ENCODE measurements at places on chromosomes 1 and 21.

DNA sequence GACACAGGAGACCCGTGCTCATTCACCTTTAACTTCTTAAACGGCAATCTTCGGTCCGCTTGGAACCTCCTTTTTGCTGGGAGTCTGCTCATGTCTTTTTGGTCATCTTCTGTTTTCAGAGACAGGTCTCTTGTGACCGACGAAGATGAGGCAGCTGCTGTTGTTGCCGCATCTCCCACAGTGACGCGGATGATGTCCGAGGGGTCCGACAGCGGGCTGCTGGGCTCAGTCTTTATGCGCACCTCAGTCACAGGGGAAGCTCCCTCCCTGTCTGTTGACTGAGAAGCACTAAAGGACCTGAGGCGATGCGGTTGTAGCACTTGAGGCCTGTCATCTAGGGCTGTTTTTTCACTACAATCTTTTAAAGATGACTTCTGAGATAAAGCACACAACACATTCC, 17.6 kb downstream of the ZBTB21 start:
- DNase-seq: no peak

GRCh38 chr1:3410142-3410925, 44.1 kb upstream of the ARHGEF16 start:
- no peak for DNase-seq

- DNase-seq: no peak
Observed at GRCh38 chr1:147699686-147700041, 29.3 kb upstream of the ACP6 start.

DNA sequence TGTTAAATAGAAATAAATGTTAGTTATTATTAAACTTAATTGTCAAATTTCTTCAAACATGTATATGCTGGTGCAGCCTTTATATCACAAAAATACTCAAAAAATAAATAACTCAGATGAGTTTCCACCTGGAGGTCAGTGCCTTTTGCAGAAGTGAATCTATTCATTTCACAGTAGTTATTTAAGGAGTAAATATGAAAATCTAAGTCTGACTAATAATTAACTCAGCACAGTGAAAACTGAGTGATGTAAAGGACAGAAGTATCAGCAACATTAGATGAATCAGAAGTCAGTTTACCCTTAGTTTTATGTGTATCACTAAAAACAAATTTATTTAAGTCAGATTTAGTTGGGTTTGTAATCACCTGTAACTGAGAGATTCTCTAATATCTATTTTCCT, 2135.4 kb downstream of the MRPL39 start:
- no peak for DNase-seq

DNA sequence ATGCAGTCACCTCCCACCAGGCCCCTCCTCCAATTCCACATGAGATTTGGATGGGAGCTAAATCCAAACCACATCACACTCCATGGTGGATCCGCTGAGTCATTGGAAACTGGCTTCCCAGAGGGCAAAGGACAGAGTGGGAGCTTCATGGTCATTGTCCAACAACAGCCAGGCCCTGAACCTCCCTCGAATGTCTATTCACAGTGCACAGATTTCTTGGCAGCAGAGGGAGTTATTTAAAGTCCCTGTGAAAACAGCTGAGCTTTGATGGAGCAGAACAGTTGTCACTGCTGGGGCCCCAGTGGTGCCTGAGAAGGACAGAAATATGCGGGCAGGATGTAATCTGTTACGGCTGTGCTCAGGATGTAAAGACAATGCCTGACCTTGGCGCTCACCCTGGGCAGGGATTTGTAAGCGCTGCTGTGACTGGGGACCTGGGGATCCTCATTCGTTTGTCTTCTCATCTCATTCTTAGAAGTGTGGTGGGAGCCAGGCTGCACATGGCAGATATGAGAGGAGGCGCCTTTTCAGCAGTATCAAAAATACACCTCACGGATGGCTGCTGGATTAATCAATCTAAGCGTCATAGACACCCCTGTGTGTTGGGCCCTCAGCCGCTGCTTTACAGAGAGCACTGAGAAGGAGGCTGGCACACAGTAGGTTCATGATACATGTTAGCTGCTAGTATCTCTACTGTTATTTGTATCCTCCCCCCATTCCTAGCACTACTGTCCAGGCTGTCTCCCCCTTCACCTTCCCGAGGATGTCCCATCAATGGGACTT, 439.4 kb downstream of the PTPRU start:
- DNase-seq: no peak

GRCh38 chr1:113714606-113715269, 44.5 kb downstream of the PHTF1 start:
- no peak for DNase-seq

GRCh38 chr1:95094923-95095322, 22.2 kb upstream of the ALG14 start:
- no peak for DNase-seq

DNA sequence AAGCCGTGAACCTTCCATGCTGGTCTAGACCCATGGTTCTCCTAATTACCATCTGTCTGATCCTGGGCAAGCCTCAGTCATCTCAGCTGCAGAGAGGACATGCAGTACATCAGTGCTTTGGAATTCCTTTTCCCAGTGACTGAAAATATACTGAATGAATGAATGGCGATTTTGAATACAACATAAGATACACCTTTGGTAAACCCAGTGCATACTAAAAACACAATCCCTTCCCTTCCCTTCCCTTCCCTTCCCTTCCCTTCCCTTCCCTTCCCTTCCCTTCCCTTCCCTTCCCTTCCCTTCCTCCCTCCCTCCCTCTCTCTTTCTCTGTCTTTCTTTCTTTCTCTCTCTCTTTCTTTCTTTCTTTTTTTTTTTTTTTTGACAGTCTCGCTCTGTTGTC, 21.3 kb upstream of the PLXNA2 start:
- DNase-seq: no peak

DNA sequence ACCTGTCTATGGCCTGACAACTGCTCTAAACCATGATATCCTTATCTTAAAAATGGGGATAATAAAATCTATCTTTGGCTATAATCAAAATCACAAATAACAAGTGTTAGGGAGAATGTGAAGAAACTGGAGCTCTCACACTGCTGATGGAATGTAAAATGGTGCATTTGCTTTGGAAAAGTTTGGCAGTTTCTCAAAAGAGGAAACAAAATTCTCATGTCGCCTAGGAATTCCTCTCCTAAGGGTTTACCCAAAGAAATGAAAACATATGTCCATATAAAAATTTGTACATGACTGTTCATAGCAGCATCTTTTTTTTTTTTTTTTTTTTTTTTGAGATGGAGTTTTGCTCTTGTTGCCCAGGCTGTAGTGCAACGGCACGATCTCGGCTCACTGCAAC, 64.3 kb downstream of the ZNF281 start:
- DNase-seq: no peak

- DNase-seq: no peak
Observed at GRCh38 chr1:7430691-7431090, 340.4 kb upstream of the VAMP3 start.

DNA sequence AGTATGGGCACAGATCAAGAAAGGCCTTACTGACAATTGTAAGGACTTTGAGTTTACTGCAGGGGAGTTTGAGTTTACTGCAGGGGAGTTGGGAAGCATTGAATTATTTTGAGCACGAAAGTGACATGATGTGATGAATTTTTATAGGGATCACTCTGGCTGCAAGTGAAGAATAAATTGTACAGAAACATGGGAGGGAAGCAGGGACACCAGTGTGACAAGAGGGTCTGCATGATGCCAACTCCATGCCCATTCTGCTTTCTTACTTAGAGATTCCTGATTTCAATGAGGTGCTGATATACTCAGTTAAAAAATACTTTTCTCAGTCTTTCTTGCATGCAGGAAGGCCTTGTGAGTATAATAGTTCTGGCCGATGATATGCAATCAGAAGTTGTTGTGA, 234.4 kb downstream of the CENPF start:
- DNase-seq: no peak

DNA sequence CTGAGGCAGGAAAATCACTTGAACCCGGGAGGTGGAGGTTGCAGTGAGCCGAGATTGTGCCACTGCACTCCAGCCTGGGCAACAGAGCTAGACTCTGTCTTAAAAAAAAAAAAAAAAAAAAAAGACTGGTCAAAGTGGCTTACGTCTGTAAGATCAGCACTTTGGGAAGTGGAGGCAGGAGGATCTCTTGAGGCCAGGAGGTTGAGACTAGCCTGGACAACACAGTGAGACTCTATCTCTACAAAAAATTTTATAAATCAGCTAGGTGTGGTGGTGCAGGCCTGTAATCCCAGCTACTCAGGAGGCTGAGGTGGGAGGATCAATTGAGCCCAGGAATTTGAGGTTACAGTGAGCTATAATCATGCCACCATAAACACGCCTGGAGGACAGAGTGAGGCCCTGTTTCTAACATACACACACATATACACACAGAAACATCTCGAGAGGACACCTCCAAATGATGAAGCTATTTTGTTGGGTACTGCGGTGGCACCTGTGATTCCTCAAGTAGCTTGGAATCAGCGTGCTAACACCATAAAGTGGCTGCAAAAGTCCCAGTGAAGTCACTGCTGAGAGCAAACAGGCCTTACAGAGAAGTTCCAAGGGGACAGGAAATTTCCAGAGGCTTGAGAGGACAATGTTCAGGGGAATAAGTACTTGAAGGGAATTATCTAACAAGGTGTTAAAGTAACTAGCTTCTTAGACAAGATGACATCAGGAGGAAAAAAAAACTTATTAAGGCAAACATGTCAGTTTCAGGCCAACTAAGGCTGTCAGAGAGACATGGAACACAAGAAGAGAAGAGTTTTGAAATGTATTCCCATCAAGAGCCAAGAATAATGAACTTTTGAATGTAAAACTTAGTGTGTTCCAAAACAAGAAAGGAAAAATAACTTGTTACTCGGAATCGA, 1.3 kb downstream of the NADK start:
- DNase-seq: no peak

DNA sequence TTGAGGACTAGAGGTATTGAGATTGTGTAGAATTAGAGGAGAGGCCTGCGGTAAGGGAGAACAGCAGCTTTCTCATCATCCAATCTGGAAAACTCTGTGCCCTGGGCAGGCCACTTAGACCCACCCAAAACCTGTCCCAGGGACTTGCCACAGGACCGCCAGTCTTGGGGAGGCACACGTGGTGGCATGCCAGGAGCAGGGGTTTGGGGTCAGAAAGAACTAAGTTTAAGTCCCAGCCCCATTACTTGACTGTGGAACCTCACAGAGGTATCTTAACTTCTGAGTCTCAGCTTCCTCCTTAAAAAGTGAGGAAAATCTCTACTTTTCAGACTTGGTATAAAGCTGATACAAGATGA, 356.6 kb downstream of the HHAT start:
- DNase-seq: no peak

DNA sequence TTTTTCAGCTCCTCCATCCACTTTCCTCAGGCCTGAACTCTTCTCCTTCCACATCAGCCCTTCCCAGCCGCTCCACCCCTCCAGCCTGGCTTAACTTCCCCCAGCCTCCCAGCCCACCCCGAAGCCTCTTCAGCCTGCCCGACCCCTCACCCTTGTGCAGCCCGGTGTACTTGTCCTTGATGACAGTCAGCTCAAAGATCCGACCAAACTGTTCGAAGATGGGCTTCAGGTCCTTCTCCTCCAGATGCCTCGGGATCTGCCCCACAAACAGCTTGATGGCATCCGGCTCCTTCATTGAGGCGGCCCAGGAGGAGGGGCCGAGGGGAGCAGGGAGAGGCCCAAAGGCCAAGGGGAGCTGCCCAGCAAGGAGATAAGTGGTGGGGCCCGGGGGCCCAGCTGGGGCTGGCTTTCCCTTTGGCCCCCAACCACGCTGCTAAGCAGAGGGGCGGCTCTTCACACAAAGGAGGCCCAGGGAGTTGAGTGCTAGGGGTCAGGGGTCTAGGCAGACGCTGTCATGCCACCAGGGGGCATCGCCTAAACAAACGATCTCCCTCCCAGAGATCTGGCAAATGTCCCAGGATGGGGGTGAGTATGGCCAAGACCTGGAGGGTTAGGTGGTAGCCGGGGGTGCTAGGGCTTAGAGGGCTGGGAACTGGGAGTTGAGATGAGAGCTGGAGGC, 738 bp downstream of the CELF3 start:
- no peak for DNase-seq

GRCh38 chr1:1806890-1807289, 28.6 kb upstream of the NADK start:
- no peak for DNase-seq

DNA sequence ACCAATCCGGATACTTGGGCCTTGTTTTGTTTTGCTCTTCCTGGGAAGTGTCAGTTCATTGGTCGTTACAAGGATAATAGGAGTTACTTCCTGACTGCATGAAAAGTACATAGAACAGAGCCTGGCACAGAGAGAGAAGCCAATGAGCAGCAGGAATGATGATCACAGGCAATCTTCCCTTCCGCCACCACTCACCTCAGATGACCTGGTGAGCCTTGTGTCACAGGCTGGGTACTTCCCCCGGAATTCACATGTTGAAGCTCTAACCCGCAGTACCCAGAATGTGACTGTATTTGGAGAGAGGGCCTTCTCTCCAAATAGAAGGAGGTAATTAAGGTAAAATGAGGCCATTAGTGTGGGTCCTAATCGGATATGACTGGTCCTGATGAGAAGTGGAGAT, 18.8 kb upstream of the GPR137B start:
- DNase-seq: no peak

GRCh38 chr1:108610073-108610472, 50.2 kb downstream of the EEIG2 start:
- no peak for DNase-seq

GRCh38 chr1:40507973-40508372, 594 bp upstream of the EXO5 start:
- DNase-seq: no peak

DNA sequence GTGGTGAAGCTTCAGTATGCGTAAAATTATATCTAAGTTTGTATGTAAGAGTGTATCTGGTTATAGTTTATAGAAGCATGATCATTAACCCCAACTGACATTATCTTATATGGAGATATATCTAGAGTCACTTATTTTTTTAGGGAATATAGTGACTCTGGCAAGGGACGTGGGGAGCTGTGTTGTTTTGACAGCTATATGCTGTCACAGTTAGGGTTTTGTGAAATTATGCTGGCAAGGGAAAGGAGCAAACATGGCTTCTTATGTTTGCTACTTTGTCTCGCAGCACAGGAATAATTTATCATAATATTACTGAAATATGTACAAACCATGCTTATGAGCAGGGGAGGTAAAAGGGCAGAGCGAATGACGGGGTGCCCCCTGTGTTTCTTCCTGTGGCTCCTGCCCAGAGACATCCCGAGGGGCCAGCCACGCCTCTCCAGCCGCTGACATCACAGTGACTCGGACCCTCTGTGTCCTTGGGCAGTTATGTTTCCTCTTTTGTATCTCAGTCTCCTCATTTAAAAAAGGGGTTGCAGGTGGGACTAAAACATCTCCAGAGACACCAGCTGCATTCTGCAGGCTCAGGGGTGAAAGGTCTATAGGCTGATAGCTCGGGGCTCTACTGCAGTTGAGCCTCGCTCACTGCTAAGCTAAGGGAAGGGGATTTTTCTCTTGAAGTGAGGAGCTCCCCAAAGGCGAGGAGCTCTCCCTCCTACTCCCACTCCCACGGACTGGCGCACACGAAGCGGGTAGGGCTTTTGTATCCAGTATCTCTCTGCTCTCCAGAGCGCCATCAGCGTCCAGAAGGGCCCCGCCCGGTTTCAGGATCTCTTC, 14.9 kb downstream of the A3GALT2 start:
- DNase-seq: no peak
